Panc1 (cell line): ENCODE measurements at places on chromosomes 11 and 22.

GRCh38 chr11:76694664-76695063 is 24.1 kb upstream of the LRRC32 start:
- DNase-seq: no peak

DNA sequence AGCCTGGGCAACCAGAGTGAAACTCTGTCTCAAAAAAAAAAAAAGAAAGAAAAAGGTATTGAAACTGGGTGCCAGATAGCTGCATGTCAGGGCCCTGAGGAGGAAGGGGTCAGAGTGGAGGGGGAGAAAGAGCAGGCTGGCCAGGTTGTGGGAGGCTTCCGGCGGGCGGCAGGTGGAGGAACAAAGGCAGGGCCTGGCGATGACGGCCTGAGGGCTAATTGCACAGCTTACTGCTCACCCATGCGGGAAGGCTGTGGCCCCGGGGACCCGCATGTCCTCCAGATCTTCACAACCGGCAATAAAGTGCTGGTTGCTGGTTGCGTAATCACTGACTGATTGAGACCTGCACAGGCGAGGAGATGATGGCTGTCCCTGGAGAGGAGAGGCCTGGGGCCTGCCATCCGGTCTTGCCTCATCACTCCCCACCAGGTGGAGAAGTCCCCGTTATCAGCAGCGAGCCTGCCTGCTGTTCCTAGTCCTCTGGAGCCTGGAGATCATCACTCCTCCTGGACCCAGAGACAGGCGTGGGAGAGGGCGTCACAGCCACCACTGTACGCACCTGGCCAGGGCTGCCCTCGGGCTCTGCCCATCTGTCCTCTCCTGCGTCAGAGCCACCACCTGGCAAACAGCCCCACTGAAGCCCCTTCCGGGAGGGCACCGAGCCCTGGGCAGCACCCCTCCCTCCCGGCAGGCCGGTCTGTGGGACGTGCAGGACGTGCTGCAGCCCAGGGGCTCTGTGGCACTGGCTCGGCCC is 18.7 kb downstream of the H19 start:
- DNase-seq: no peak

DNA sequence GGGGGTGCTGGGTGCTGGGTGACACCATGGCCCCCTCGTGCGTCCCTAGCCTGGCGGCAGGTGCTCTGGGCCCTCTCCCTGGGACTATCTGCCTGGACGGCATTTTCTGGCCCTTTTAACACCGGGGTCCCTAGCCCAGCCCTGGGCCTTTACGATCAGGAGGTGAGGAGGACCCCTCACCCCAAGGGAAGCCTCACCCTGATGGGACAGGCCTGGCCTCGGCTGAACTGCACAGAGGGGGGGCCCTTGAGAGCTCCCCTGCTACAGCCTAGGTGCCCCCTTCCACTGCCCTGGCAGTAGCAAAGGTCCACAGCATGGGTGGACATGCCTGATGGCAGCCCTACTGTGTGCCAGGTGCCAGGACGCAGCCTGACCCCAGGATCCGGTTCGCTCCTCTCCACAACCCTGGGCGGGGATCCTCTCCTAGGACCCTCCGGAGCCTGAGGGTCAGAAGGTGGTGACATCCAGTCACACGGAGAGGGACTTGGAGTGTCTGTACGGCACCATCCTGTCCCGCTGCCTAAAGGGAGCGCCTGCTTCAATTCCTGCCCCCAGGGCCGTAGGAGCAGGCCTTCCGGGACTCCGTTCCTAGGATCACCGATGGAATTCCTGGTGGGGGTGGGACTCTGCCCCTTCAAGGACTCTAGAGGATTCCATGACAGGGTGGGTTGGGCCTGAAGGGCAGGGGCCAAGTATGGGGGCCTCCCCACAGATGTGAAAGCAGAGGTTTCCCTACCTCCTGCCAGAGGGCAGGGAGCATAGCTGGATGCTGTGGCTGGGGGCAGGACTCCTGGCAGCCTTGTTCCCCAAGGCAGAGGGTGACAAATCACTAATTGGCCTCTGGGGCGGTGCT is 33.0 kb upstream of the TH start:
- DNase-seq: no peak

DNA sequence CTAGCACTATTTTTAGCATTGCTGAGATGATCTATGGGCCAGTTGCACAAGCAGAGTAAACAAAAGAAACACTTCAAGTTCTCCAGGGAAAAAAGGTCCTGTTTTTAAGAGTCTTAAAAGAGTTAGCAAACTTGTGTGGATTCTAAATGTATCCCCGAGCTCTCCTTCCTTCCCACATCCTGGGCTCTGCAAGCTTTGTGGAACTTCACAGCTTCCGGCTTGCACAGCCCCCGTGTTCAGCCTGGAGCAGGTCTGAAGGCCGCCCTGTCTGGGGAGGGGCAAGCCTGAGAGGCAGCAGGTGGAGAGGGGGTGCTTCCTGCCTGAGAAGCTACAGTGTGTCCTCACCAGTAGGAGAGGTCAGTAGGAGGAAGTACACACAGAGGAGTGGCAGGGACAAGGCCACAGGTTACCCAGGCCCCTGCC is 35.1 kb upstream of the SUSD2 start:
- no peak for DNase-seq

DNA sequence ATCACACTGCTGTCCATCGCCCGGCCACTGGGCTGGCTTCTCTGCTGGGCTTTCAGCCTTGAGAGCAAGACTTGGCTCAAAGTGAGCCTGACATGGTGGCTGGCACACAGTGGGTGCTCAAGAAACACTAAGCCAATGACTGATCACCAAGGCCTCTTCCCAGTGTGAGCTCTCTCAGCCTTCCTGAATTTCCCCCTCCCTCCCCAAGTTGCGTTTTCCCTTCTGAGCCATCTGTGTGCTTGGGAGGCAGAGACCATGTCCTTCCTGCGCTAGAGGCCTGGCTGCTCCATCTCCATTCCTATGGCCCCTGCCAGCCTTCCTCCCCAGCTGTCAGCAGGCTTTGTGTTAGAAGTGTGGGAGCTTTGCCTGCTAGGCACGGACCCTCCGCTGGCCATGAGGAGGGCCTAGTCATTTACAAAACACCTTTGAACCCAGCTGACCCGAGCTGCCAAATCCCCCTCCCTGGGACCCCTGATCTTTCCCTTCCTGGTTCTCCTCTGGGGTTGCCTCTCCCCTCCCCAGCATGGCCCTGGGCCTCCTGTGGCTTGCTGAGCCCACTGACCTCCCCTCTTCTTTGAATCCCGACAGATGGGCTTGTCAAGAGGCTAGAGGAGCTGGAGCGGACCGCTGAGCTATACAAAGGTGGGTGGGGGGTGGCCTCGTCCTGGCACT is 13.2 kb downstream of the PICK1 start:
- no peak for DNase-seq

GRCh38 chr11:111366560-111367410 is 12.3 kb downstream of the POU2AF1 start:
- no peak for DNase-seq

DNA sequence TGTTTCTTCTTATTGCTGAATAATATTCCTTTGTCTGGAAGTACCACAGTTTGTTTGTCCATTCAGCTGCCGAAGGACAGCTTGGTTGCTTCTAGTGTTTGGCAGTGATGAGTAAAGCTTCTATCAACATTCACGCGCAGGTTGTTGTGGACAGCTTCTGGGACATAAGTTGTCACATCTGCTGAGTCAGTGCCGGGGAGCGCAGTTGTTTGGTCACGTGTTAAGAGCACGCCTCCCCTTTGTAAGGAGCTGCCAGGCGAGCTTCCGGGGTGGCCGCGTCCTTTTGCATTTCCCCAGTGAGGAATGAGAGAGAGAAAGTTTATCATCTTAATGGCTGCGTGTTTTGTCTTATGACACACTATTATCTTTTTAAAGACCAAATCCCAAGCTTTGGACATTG is 30.3 kb downstream of the SAMM50 start:
- no peak for DNase-seq

- DNase-seq: no peak
Measured at GRCh38 chr11:46404476-46405017, 13.0 kb upstream of the CHRM4 start.

DNA sequence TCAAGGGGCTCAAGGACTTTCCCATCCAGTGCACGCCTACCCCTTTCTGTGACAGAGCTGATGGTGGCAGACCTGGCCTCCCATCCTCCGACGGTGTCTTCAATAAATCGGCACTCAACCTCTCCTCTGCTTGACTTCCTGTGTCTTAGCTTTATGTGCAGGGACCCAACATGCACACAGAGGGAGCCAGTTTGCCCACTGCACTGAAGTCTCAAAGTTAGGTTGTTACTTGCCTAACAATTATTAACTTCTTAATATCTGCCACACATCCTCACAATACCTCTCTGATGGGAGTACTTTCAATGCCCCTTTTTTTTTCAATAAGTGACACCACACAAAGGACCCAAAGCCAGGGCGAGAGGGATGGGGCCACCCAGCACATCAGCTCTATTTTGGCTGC is 3.6 kb downstream of the IZUMO1R start:
- no peak for DNase-seq

DNA sequence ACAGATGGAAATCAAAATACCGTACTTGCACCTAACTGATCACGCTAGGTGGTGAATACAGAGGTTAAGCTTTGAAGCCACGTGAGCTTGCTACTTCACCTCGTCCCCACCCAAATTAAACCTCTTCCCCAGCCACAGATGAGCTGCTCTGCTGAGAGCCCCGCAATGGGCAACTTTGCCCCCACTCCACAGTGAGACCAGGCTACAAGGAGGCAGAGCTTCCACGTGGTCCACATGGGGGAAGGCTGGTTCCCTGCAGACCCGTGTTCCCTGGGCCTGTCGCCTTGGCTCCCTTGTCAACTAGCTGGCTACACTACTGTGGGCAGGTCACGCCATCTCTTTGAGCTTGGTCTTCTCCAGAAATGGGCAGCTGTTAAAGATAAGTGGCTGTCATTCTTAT is 10.9 kb downstream of the CD5 start:
- DNase-seq: no peak

DNA sequence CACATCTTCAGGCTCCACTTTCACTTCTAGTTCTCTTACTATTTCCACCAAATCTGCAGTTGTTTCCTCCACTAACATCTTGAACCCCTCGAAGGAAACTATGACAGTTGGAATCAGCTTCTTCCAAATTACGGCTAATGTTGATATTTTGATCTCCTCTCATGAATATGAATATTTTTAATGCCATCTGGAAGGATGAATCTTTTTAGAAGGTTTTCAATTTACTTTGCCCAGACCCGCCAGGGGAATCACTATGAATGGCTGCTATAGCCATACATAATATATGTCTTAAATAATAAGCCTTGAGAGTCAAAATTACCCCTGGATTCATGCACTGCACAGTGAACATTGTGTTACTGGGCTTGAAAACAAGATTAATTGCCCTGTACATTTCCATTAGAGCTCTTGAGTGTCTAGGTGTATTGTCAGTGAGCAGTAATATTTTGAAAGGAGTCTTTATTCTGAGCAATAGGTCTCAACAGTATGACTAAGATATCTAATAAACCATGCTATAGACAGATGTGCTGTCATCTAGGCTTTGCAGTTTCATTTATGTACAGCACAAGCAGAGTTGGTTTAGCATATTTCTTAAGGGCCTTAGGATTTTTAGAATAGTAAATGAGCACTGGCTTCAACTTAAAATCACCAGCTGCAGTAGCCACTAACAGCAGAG is 48.3 kb upstream of the LRRC55 start:
- DNase-seq: no peak

- no peak for DNase-seq
Measured at GRCh38 chr11:120160436-120160835, 22.5 kb upstream of the TRIM29 start.

- no peak for DNase-seq
Measured at GRCh38 chr22:24420072-24420976, 7.1 kb upstream of the ADORA2A start.
